ENCODE measurements at places on chromosomes 5 and 9.

DNA sequence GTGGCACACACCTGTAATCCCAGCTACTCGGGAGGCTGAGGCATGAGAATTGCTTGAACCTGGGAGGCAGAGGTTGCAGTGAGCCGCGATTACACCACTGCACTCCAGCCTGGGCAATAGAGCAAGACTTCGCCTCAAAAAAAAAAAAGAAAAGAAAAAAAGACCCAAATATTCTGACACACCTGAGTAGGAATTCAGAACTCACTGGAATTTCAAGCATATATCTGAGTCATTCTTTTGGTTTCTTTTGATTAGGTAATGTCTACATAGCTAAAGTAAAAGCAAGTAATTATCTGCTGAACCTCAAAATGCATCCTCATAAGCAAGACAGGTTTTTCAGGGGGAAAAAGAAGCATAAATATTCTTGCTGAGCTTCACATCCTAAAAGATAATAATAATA, 35.9 kb downstream of the ANKRD31 start:
- DNase-seq, result no peak

- peak; percentile 94 for DNase-seq
Observed at GRCh38 chr5:178120607-178121357, 7.5 kb downstream of the N4BP3 start.

DNA sequence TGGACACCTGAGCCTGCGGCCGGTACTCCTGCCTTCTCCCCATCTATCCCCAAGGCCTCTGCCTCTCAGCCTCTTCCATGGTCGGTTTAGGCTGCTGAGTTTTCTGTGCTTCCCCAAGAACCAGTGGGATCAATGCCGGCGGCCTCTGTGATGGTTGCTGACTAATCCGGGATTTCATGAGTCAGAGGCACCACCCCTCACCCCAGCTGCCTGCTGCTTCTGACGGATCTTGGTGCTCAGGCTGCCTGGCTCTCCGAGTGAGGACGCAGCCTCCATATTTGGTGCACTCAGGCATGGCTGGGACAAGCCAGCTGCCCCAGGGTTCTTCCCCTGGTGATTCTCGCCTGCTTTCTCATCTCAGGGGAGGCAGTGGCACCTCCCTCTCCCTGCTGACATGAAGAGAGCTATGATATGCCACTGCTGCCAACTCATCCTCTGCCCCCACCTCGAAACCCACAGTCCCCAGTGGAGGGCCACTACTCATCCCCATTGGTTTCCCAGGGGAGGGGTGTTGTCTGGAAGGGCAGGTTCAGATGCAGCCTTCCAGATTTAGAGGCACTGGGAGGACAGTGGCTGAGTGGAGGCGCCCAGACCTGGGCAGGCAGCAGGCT, 3.3 kb upstream of the MAN1B1 start:
- DNase-seq, result no peak

- no peak for DNase-seq
Observed at GRCh38 chr5:171588046-171588445, 168.6 kb downstream of the FGF18 start.

- DNase-seq, result no peak
Observed at GRCh38 chr9:32708480-32709150, 73.1 kb upstream of the TAF1L start.

GRCh38 chr5:172531704-172532026, 77.3 kb upstream of the SH3PXD2B start:
- DNase-seq, result no peak
